ENCODE measurements at places on chromosomes 2 and 18. TPM values are rescaled to one million over a fixed set of nuclear protein-coding genes. Genes with fewer than 3 reads are reported as not detected.

- H3K36me3 ChIP-seq: no peaks in the 10 kb centered on the region
- DNase-seq: no peak
- no peaks in the 10 kb centered on the region for H3K4me1 ChIP-seq
- H3K4me3 ChIP-seq: no peak overlapping the region
- H3K27me3 ChIP-seq: no peaks in the 10 kb centered on the region
Observed at GRCh38 chr2:240183875-240184590, 43.6 kb upstream of the OTOS start.

DNA sequence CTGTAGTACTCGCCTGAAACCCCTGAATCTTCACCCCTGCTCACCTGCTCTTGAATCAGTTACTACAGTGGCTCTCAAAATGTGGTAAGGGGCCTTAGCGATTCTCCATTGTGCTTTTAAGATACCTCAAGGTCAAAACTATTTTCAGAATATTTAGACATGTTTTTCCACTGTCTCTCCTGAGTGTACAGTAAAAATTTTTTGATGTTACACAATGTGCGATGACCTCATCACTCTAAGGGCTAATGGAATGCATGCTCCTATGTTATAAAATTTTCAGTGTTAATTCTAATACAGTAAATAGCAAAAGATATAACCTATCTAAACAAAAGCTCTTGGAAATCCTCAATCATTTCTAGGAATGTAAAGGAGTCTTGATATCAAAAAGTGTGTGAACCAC is 336.9 kb upstream of the PKDCC start:
- DNase-seq: no peak
- no peak overlapping the region for H3K27ac ChIP-seq
- H3K36me3 ChIP-seq: no peaks in the 10 kb centered on the region
- no peaks in the 10 kb centered on the region for H3K27me3 ChIP-seq
- no peaks in the 10 kb centered on the region for H3K4me1 ChIP-seq

- no peaks in the 10 kb centered on the region for H3K27me3 ChIP-seq
- H3K4me1 ChIP-seq: peaks cover 16% of the 10 kb centered on the region
- DNase-seq: no peak
- no peak overlapping the region for H3K4me3 ChIP-seq
- no peaks in the 10 kb centered on the region for H3K36me3 ChIP-seq
Observed at GRCh38 chr18:44712025-44712424, 31.3 kb downstream of the SETBP1 start.

DNA sequence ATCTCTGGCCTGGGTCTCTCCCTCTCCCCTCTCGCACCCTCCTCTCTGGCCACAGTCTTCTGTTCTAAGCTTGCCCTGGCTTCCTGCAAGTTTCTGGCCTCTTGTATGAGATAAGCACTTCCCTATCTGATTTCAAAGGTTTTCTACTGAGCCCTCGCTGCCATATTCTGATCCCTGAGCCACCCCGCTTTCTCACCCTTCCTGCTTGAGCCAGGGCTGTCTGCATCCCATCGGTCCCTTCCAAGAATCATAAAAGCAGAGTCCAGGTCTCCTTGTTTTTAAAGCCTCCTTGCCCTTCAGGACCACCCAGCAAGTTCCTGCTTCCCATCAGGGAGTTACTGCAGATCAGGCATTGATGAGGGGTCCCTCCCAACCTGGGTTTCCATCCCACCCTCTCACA is 110.2 kb downstream of the PRKCE start:
- H3K4me1 ChIP-seq: peaks cover 4% of the 10 kb centered on the region
- H3K27ac ChIP-seq: no peak overlapping the region

DES gene
- total RNA-seq: 97.8 TPM
